Naive thymus-derived CD8-positive, alpha-beta T cell (primary cell): ENCODE measurements at places on chromosomes 4 and X.
A peak's percentile ranks its signal among the peaks of the same experiment; 100 is the strongest.

DNA sequence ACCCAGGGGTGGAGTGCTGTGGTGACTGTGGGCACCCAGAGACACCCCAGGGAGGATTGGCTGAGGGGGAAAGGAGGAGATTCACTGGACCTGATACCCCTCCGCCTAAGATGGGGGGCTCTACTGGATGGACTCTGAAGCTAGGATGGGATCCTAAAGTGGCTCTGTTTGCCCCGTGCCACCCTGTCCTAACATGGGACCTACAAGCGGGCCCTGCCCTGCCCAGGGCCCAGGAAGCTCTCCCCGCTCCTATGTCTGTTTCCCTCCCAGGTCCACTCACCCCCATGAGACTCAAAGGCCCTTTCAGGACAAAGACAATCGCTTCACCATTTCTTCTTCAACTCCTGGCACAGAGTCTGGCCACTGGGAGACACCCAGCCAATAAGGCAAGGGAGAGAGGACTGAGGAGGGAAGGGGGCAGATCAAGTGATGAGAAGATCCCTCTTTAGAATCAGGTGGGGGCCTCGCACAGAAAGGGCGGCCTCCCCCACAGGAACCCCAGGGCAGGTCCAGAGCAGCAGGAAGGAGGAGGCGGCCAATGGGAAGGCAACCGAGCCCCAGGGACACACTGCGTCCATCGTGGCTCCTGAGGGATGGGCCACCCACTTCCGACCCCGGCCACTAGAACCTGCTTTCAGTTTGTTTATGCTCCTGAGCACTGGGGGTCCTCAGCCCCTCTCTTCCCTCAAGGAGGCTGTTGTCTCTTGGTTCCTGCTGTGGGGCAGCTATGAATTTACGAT is 155.4 kb downstream of the AFAP1 start:
- no peak for DNase-seq

DNA sequence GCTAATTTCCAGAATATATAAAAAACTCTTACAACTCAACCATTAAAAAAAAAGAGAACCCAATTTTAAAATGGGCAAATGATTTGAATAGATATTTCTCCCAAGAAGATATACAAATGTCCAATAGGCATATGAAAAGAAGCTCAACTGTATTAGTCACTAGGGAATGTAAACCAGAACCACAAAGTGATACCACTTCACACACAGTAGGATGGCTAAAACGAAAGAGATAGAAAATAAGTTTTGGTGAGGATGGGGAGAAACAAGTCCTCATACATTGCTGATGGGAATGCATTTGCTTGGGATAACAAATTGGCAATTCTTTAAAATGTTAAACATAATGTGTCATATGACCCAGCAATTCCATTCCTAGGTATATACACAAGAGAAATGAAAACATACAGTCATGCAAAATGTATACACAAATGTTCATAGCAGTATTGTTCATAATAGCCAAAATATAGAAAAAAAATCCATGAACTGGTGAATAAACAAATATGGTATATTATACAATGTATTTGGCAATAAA is 5.7 kb downstream of the TCEAL3 start:
- DNase-seq = no peak

DNA sequence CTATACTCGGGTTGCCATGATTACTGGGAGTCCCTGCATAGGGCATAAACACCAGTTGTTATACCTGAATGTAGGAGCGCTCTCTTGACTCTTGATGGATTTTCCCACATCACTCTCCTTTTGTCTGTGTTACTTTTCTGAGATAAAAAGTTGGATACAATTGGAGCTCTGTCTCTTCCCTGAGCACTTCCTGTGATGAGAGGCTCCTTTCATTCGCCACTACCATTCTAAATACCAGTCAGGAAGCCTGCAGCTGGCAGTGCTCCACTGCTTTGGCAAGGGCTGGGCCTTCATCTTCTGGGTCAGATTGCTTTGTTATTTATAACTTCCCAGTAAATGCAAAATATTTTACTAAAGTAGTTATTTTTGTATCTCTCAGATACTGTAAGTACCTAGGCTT is 13.9 kb downstream of the TCEANC start:
- no peak for DNase-seq

DNA sequence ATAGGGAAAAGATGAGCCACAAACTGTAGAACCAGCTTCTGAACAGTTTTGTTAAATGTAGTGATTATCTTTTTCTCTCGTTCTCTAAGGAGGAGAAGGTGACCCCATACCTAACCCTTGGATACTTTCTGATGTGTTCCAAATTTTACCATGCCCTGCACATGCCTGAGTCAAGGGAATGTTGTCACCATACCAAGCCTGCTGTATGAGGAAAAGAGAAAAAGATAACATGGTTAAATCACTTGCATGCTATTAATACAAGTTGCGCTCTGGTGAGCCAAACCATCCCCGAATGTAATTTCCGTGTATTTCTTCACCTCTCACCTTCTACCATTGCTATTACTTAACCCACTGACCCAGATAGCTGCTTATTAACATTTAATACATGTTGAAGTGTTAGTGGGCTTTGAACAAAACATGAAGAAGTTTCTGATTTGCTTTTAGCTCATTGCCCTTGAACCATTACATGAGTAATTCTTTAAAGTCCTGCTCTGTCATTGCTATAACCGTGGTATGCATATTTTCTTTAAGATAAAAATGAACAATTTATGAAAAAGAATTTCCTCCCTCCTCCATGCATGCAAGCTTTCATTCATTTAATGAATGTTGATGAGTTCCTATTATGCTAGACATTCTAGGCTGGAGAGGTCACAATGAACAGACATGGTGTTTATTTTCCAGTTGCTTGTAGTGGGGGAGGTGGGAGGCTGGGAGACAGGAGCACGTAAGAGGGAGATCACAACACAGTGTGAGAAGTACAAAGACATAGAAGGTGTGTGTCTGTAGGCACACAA is 13.6 kb upstream of the KIT start:
- no peak for DNase-seq

GRCh38 chr4:138870737-138871554 is 144.6 kb upstream of the NOCT start:
- peak; percentile 21 for DNase-seq

GRCh38 chrX:78029663-78030062 is 60.2 kb upstream of the PGAM4 start:
- no peak for DNase-seq

DNA sequence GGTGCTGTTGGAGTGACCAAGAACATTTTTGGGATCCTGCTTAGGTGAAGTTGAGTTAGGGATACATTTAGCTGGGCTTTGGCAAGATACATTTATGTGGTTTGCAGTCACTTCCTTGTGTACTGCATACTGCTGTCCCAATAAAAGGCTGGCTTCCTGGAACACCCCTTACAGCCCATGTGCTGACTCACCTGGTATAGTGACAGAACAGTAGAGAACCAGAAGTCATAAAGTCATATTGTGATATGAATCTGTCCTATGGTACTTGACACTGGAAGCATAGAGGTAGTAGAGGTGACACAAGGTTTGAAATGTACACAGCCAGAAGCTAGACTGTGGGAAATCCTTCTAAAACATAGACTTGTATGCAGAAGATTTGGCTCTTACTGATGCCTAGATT is 55.3 kb upstream of the SLC25A43 start:
- DNase-seq = no peak

DNA sequence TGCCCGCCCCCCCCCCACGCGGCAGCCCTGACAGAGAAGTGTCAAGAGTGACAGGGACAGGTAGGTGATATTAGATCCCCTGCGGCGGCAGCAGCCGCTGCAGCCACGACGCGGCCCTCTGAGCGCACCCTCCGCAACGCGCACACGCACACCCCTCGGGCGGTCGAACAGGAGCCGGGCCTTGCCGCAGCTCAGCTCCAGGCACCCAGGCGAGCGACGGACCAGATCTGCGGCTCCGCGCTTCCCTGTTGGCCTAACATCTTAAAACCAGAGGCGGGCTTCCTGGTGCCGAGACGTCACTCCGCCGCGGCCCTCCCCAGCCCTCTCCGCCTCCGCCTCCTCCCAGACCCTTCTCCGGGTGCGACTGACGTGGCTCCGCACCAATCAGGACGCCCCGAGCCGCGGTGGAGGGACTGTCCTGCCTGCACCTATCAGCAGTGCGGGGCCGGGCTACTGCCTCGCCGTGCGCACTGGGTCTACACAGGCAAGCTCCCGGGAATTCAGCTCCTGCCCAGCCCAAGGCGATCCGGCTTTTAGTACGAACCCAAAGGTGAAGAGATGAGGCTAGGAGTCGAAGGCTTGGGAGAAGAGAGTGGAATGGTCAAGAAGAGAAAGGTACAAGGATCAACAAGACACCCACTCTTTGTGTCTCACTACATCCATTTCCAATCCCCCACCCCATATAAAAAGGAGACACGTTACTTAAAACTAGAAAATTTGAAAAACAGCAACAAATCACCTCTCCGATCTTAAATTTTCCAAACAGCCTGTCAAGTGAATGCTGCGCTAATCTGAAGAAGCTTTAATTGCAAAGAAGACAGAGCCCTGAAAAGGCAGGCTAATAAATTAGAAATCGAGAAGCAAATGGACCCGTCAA is at the start of gene PITX2:
PITX2 (minus strand) TSS at position 237 of the 877 bp plus-strand sequence. CDS start 617 bp downstream, outside the sequence.
- DNase-seq = no peak

DNA sequence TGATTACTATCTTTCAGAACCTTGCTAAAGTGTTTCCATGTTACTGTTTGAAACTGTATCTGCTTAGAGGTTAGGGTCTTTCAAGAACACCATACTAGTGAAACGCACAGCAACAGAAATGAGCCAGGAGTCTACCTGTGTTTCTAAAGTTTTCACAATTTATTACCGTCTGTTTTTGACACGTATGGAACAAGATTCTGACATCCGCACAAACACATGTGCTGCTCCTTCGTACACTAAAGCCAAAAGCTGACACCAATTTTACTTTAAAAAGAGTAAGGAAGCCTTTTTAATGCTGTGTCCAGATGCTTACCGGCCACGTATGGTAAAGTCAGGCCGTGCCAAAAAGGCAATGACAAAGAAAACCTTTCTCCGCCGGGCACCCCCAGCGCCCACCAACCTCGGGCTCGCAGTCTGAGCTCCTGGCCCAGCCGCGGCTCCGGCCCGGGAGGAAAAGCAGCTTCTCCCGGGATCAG is 532 bp downstream of the RPS4X start:
- DNase-seq = no peak

DNA sequence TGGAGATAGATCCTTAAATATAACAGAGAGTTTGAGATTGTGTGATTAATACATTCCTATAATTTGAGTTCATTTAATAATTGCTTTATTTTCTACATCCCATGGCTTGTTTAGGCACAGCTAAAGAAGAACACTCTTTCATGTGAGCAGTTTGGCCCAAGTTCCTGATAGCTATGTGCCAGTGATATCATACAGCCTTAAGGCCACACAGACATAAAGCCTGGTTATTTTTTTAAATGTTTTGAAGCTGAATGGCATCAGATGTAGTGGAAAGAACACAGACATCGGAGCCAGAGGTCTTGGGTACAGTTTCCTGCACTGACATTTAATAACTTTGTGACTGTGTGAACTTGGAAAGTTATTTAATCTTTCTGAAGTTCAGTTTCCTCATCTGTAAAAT is 7.0 kb upstream of the NDNF start:
- DNase-seq = no peak
